ENCODE measurements at places on chromosomes 11 and 22.

GRCh38 chr11:116352881-116353280, 419.9 kb downstream of the BUD13 start:
- DNase-seq = no peak

- DNase-seq = no peak
Observed at GRCh38 chr11:130216591-130217132, 57.1 kb downstream of the ST14 start.

GRCh38 chr11:114039551-114039950, 20.0 kb upstream of the ZBTB16 start:
- DNase-seq = no peak

- DNase-seq = no peak
Observed at GRCh38 chr11:78427615-78428265, 10.1 kb upstream of the GAB2 start.

DNA sequence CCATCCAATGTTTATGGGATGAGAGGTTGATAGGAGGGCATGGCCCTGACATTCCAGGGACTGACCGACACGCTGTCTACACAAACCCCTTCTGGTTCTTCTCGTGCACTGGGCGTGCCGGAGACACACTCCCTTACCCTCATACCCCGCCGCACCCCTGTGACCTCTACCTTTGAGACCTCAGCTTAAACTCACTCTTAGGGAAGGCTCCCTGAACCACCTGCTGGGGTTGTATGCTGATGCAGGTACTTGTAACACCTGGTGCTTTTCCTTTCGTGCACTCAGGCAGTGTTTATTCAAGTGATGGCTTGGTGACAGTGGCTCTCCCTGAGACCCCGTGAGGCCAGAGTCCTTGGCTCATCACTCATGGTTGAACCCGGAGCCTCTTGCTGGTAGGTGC, 12.0 kb downstream of the PPARA start:
- no peak for DNase-seq

DNA sequence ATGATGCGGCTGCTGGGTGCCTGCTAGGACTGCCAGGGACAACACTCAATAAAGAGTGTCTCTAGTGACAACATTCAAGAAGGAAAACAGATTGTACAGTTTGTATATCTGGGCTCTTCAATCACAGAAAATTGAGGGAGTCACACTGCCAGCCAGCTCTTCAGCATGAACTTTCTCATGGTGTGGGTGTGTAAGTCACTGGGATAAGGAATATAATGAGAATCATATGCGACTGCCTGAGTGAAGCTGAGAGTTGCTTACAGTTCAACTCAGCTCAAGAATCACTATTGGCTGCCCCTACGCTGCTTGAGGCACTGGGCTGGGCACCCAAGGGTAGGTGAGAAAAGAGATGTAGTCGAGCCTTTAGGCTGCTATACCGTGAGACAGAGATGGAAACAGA, 328.1 kb upstream of the PITPNB start:
- no peak for DNase-seq

GRCh38 chr11:104320097-104320496, 156.2 kb upstream of the PDGFD start:
- no peak for DNase-seq

Data from GM18507 (cell line).